ENCODE measurements at places on chromosomes 5 and 9. TPM values are rescaled to one million over a fixed set of nuclear protein-coding genes. Genes with fewer than 3 reads are reported as not detected.

The LHX6 gene
- total RNA-seq: under 0.01 TPM

- H3K27me3 ChIP-seq: peaks cover 17% of the 10 kb centered on the region
- H3K4me3 ChIP-seq: no peak overlapping the region
- H3K36me3 ChIP-seq: no peaks in the 10 kb centered on the region
- H3K4me1 ChIP-seq: no peaks in the 10 kb centered on the region
Measured at GRCh38 chr5:170769246-170769645, 14.3 kb upstream of the GABRP start.

The IL31RA gene
- total RNA-seq: 0.90 TPM

The SLC6A18 gene
- total RNA-seq: not detected

- peak overlapping the region; percentile 100 for H3K4me3 ChIP-seq
- H3K27ac ChIP-seq: peak overlapping the region; percentile 96
- H3K27me3 ChIP-seq: no peaks in the 10 kb centered on the region
- peak; percentile 17 for DNase-seq
- H3K4me1 ChIP-seq: peaks cover 8% of the 10 kb centered on the region
Measured at GRCh38 chr5:891837-892393, 686 bp downstream of the BRD9 start.

The DNAI1 gene
- not detected for total RNA-seq

The AGXT2 gene
- not detected for total RNA-seq

GRCh38 chr9:14533867-14534640, 159.2 kb downstream of the ZDHHC21 start:
- no peaks in the 10 kb centered on the region for H3K4me1 ChIP-seq
- H3K27me3 ChIP-seq: peaks cover 11% of the 10 kb centered on the region
- H3K27ac ChIP-seq: no peak overlapping the region
- no peaks in the 10 kb centered on the region for H3K36me3 ChIP-seq

The ROR2 gene
- 2.2 TPM for total RNA-seq

DNA sequence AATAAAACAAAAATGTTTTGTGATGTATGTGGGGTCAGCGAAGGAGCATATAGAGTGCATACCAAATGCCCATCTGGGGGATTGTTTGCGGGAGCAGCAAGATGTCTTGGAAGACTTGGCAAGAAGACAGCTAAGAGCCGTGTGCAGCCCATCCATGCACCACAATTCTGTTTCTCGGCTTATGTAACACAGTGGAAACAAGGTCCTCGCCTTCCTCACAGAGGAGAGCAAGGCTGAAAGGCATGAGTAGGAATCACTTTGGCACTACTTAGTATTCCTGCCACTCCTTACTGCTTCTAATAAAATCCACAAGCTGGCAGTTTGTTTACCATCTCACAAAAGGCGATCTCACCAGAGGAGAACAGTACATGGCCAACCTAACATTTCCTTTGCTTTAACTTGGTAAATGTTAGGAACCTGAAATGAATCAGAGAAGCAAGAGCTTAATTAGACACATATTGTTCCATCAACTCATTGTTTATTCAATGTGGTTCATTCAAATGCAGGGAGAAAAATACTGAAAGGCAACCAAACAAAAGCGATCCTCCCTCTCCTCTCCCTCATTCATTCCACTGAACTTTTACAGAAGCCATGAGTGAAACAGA, 648.1 kb downstream of the ACTL7B start:
- DNase-seq: peak; percentile 32
- no peaks in the 10 kb centered on the region for H3K4me1 ChIP-seq
- no peaks in the 10 kb centered on the region for H3K36me3 ChIP-seq

The FGF10 gene
- total RNA-seq: not detected

GRCh38 chr5:63931836-63932235, 30.4 kb downstream of the HTR1A start:
- no peak overlapping the region for H3K27ac ChIP-seq
- H3K4me1 ChIP-seq: no peaks in the 10 kb centered on the region
- DNase-seq: no peak
- no peaks in the 10 kb centered on the region for H3K27me3 ChIP-seq
- no peaks in the 10 kb centered on the region for H3K36me3 ChIP-seq
- no peak overlapping the region for H3K4me3 ChIP-seq

The ACOT12 gene
- total RNA-seq: not detected

- H3K4me1 ChIP-seq: peaks cover 4% of the 10 kb centered on the region
- DNase-seq: peak; percentile 43
- H3K27ac ChIP-seq: no peak overlapping the region
- peaks cover 1% of the 10 kb centered on the region for H3K36me3 ChIP-seq
- H3K4me3 ChIP-seq: no peak overlapping the region
Measured at GRCh38 chr9:127955294-127956015, 17.8 kb upstream of the DPM2 start.

- no peak for DNase-seq
- peaks cover 21% of the 10 kb centered on the region for H3K36me3 ChIP-seq
- H3K4me3 ChIP-seq: no peak overlapping the region
- no peak overlapping the region for H3K27ac ChIP-seq
- peaks cover 7% of the 10 kb centered on the region for H3K4me1 ChIP-seq
Measured at GRCh38 chr5:14705556-14705955, 41.0 kb downstream of the OTULIN start.

The PPP2R2B gene
- total RNA-seq: not detected

The MSH3 gene
- 13.3 TPM for total RNA-seq

DNA sequence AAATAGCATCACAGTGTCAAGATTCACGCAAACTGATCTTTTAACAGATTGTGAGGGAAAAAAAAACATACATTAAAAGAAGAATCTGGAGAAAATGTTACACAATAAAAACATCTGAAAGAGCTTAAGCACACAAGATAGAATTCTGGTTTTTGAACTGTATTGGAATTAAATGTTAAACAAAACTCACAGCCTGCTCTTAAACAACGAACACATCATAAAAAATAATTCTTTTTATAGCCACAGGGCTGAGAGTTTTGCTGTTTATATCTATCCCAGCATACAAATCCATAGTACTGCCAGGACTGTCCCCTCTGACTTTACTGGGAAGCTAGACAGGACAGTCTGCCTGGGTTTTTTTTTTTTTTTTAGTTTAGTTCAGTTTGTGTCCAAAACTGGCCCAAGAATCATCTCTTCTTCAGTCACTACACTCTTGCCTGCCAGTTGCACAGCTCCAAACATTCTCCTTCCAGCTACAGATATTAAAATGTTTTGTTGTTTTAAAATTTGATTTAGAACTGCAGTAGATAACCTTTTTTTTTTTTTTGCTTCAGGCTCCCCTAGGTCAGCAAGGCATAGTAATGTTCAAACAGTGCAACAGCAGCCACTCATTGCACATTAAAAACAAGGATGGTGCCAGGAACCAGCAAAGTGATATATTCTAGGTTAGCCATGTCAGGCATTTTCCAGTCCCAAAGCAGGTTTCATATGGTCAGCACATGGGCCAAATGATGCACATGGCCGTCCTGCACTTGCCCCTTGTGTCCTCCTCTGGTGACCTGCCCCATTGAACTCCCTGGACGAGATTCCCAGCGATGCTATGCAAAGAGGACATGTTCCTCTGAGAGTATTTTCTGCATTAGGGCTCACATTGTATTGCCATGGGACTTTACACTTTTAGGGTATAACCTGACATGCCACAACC, 173.6 kb downstream of the ARL15 start:
- no peaks in the 10 kb centered on the region for H3K36me3 ChIP-seq
- H3K4me1 ChIP-seq: peaks cover 5% of the 10 kb centered on the region
- H3K4me3 ChIP-seq: no peak overlapping the region
- no peak overlapping the region for H3K27ac ChIP-seq

GRCh38 chr5:144511580-144512072, 341.0 kb downstream of the KCTD16 start:
- H3K27ac ChIP-seq: no peak overlapping the region
- H3K4me3 ChIP-seq: no peak overlapping the region
- H3K27me3 ChIP-seq: no peaks in the 10 kb centered on the region
- no peak for DNase-seq

DNA sequence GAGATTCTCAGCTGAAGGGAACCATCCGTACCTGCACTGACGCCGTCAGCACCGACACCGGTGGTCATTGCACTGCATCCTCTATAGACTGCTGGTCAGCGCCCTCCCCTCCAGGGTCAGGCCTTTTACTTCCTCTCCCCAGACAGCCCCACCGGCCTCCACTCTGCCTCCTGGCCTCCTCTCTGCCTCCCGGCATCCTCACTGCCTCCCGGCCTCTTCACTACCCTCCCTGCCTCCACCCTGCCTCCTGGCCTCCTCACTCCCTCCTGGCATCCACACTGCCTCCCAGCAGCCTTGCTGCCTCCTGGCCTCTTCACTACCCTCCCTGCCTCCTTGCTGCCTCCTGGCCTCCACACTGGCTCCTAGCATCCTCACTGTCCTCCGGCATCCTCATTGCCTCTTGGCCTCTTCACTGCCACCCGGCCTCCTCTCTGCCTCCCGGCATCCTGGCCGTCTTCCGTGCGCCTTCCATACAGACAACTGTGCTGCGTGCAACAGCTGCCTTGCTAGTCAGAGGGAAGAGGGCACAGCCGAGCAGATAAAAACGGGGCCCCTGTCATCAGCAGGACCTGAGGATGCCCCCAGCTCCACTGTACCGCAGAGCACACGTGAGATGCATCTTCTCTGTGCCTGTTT, 62.0 kb downstream of the VAV2 start:
- no peaks in the 10 kb centered on the region for H3K27me3 ChIP-seq
- H3K27ac ChIP-seq: no peak overlapping the region
- no peak for DNase-seq
- no peak overlapping the region for H3K4me3 ChIP-seq
- peaks cover 1% of the 10 kb centered on the region for H3K36me3 ChIP-seq

The PCDHGA2 gene
- 3.4 TPM for total RNA-seq

The SOX30 gene
- total RNA-seq: not detected

DNA sequence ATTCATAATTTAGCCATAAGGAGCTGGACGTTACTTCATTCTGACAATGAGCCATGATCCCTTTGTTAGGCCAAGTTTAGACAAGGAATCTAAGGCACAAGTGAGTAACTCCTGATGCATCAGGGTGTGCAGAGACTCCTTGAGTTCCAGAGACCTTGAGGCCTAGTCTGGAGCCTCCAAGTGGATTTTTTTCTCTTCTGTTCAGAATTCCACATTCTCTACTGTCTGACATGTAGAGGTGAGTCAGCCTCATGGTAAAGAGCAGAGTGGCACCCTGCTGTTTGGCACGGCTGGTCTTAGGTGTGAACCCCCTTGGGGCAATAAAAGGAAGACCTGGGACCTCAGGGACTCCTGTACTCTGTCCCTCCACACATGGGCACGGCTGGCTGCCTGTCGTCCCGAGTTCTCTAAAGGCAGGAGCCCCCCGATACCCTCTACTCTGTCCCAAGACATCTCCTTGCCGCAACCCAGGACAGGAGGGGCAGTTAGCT, 22.0 kb upstream of the TGFBI start:
- H3K4me3 ChIP-seq: no peak overlapping the region
- no peaks in the 10 kb centered on the region for H3K36me3 ChIP-seq
- DNase-seq: peak; percentile 97

- peak overlapping the region; percentile 98 for H3K27ac ChIP-seq
- H3K27me3 ChIP-seq: no peaks in the 10 kb centered on the region
- H3K4me1 ChIP-seq: peaks cover 65% of the 10 kb centered on the region
- peaks cover 51% of the 10 kb centered on the region for H3K36me3 ChIP-seq
Measured at GRCh38 chr5:150137168-150137957, 18.3 kb downstream of the PDGFRB start.

The TRIM36 gene
- 0.18 TPM for total RNA-seq

DNA sequence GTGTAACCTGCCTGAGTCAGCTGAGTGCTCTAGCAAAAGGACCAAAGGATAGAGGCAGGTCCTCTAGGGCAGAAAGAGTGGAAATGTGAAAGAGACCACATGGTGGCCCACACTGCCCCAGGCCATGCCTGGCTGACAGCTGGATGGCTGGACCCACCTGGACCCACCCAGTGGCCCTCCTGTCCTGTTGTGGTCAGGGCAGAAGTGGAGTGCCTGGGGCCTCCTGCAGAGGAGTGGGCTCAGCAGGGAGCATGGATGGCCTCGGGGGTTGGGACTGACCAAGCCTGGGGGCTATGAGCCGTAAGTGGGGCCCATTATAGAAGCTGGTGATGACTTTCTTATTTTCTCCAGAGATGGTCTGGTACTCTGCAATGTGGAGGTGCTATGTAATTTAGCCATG, 55.7 kb upstream of the FAM120AOS start:
- H3K27ac ChIP-seq: no peak overlapping the region
- no peak for DNase-seq
- H3K4me3 ChIP-seq: no peak overlapping the region
- no peaks in the 10 kb centered on the region for H3K27me3 ChIP-seq
- peaks cover 24% of the 10 kb centered on the region for H3K4me1 ChIP-seq

DNA sequence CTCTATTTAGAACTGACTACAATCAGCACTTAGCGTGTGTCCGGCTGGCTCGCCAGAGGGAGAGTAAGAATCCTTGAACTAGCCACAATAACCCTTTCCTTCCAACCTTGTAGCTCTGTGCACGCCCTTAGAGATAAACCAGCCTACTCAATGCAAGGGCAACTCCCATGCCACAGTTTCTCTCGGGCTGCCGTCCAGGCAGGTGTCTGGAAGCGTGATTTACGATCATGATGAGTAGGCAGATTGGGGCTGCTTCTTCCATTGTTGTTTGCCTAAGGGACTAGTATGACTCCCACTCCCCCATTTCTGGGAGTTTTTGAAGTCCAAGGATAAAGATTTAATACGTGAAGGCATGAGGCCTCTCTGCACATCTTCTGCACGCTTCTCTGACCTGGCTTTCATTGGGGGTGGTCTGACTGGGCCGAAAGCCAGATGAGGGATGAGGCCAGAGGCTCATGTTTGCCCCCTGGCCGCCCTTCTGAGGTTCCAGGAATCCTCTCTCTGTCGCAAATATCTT, 134.0 kb upstream of the MYO10 start:
- no peak overlapping the region for H3K4me3 ChIP-seq
- no peak for DNase-seq
- no peaks in the 10 kb centered on the region for H3K27me3 ChIP-seq
- no peaks in the 10 kb centered on the region for H3K36me3 ChIP-seq

The GADD45G gene
- total RNA-seq: not detected

The BHMT2 gene
- total RNA-seq: 0.56 TPM

The FANCG gene
- total RNA-seq: 13.9 TPM

The PTBP3 gene
- 17.5 TPM for total RNA-seq

GRCh38 chr5:159018855-159019254, 80.9 kb downstream of the EBF1 start:
- no peak overlapping the region for H3K4me3 ChIP-seq
- H3K27me3 ChIP-seq: no peaks in the 10 kb centered on the region

- H3K4me1 ChIP-seq: peaks cover 2% of the 10 kb centered on the region
- no peaks in the 10 kb centered on the region for H3K36me3 ChIP-seq
- H3K4me3 ChIP-seq: no peak overlapping the region
- peak; percentile 15 for DNase-seq
Measured at GRCh38 chr9:126514037-126514821, 99.5 kb upstream of the LMX1B start.

DNA sequence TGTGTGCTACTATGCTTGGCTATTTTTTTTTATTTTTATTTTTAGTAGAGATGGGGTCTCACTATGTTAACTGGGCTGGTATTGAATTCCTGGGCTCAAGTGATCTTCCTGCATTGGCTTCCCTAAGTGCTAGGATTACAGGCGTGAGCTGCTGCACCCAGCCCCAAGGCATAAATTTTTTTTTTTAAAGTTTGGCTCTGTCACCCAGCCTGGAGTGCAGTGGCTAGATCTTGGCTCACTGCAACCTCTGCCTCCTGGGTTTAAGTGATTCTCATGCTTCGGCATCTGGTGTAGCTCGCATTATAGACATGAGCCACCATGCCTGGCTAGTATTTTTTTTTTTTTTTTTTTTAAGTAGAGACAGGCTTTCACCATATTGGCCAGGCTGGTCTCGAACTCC, 70.3 kb downstream of the RAB24 start:
- peaks cover 10% of the 10 kb centered on the region for H3K36me3 ChIP-seq
- no peak overlapping the region for H3K4me3 ChIP-seq
- H3K27me3 ChIP-seq: no peaks in the 10 kb centered on the region
- peak overlapping the region; percentile 33 for H3K27ac ChIP-seq

The SLC24A2 gene
- not detected for total RNA-seq

GRCh38 chr5:39198127-39198526, 21.2 kb downstream of the FYB1 start:
- H3K27ac ChIP-seq: no peak overlapping the region
- H3K36me3 ChIP-seq: no peaks in the 10 kb centered on the region
- peaks cover 5% of the 10 kb centered on the region for H3K27me3 ChIP-seq
- DNase-seq: no peak
